ENCODE measurements at places on chromosomes 5 and 9. TPM values are rescaled to one million over a fixed set of nuclear protein-coding genes. Genes with fewer than 3 reads are reported as not detected.

- no peak for ATAC-seq
Observed at GRCh38 chr5:6183391-6184390, 194.7 kb downstream of the MED10 start.

Gene CLIC3
- 0.58 TPM for total RNA-seq

Gene STKLD1
- total RNA-seq = 3.5 TPM

DNA sequence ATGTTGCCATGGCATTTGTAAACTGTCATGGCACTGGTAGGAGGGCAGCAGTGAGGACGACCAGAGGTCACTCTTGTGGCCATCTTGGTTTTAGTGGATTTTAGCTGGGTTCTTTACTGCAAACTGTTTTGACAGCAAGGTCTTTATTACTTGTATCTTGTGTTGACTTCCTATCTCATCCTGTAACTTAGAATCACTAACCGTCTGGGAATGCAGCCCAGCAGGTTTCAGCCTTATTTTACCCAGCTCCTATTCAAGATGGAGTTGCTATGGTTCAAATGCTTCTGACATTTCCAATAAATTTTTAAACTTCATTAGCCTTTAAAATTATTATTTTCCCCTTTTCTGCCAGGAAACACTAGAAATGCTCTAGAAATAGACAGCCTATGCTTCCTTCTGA is 839.1 kb downstream of the NR2F1-AS1 start:
- ATAC-seq = no peak

GRCh38 chr5:137666461-137666850 is 69.4 kb downstream of the KLHL3 start:
- no peak for ATAC-seq

Gene LRRC26
- total RNA-seq = 0.18 TPM
